ENCODE measurements at places on chromosomes 6 and 20.

GRCh38 chr20:39939241-39939865 lies 749.7 kb downstream of the MAFB start:
- no peak for DNase-seq

DNA sequence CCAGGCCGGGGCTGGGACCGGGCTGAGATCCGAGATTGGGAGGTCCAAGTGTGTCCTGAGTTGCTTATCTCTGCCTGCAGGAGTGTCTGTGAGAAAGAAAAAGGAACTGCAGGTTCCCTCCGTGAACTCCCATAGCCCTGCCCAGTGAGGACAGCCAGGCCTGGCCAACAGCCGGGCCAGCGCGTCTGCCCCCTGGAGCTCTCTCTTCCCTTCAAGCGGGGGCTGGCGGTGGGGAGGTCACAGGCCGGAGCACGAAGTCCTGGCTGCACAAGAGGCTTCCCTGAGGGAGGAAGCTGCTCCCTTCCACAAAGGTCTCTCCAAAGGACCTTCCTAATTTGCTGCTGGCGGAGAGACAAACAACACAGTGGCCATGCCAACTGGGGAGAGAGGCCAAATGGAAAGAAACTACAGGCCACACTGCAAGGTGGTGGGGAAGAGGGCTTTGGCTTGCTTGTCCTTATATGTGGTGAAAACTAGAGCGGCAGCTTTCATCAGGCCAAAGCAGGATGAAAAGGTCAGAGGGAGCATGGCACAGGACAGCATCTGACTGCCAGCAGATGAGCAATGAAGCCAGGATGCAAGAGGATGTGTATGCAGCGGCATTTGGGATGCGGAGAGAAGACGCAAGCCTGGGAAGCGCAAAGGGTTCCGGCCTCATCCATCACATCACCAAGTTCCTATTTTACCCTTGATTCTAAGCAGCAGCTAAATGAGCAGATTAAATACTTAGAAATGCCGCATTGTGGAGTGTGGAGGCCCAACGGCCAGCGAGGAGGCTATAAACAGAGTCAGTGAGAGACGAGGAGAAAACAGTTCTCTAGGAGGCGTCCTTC lies 260.0 kb downstream of the ERMARD start:
- DNase-seq, result no peak

DNA sequence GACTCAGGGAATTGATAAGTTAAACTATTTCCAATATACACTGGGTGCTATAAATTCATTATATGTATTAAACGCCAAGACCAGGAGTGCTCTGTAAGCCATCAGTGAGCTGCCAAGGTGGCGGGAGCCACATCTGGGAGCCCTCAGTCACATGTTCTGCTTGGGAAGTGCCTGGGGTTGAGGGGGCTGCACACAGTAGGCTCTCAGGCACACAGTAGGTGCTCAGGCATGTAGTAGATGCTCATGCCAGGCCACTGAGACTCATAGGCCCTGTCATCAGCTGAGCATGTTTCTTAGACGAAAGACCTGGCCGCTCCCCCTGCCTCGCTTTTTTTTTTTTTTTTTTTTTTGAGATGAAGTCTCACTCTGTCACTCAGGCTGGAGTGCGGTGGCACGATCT lies 83.3 kb upstream of the BHLHE23 start:
- no peak for DNase-seq

DNA sequence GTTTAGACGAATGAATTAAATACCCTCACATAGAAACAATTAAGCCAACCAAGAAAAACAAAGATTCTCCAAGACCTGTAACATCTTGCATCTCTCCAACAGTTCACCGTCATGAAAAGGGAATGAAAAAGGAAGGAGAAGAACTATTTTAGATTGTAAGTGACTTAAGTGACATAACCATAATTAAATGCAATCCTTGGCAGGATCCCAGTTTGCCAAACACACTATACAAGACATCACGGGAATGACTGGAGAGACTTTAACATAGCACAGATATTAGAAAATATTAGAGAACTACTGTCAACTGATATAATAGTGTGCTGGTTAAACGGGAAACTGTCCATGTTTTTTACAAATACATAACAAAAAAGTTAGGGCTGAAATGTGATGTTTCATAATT lies 22.2 kb downstream of the EPB41L2 start:
- no peak for DNase-seq

DNA sequence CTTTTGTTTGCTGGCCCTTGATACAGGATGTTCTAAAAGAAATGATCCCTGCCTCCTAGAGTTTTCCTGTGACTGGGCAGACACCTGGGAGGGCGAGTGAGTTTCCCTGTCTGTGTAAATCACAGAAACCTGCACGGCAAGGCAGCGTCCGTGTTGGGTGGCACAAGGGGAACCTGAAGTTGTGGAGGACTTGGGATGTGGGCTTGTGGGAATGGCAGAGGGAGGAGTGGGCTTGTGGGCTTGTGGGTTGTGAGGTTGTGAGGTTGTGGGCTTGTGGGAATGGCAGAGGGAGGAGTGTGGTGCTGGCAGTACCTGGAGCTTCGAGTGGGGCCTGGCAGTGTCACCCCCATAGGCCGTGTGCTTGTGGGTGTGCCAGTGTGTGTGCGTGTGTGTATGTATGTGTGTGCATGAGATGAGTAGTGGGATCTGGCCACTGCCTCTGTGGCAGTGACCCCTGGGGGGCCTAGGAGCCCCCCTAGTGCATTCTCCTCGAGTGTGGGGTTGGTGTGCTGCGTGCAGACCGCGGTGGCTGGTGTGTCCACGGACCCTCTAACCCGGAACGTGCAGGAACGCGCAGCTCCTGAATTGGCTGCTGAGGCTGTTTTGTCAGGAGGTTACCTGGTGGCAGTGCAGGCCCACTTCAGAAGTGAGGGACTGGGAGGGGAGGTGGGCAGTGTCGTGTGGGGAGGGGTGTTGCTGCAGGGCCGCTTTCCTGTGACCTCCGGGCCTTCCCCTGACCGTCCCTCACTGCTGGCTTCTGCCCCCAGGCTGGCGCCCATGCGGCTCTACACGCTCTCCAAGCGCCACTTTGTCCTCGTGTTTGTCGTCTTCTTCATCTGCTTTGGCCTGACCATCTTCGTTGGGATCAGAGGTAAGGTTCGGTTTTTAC lies 13.0 kb downstream of the TMEM181 start:
- DNase-seq, result no peak

GRCh38 chr20:54385746-54386145 lies 89.6 kb upstream of the DOK5 start:
- DNase-seq, result no peak

- DNase-seq, result no peak
Measured at GRCh38 chr6:5590187-5590586, 328.9 kb downstream of the FARS2 start.

- DNase-seq, result no peak
Measured at GRCh38 chr6:168746643-168747042, 305.7 kb downstream of the SMOC2 start.

DNA sequence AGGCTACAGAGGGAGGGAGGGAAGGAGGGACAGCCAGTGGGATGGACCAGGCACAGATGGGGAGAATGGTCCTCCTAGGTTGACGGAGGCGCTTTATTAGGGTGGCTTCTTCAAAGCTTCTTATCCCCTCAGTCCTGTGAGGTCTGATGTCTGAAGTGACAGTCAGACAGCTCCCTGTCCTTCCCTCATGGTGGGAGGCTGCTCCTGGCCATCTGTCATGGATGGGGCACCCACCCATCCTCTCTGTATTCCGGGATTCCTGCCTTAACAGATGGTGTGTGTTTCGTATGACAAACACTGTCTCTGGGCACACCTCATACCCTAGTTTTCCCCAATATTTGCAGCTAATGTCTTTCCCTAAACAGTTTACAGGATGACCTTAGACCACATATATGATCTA lies 7.9 kb downstream of the RIN2 start:
- no peak for DNase-seq

DNA sequence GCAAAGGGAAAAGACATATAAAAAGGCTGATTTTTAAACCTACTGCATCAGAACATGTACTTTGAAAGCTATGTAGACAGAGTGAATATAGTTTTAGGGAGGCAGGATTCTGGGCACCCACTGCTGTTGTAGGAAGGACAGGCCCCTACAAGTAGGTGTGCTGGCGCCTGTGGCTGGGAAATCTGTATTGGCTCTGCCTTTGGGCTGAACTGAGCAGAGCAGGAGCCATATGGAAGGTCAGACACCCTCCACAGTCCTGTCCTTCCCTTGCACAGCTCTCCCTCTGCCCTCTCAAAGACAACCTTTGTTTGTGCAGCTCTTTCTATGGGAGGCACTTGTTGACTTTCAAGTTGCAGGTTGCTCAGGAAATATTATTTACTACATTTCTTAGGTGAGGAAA lies 18.4 kb upstream of the ULBP3 start:
- no peak for DNase-seq

- no peak for DNase-seq
Measured at GRCh38 chr6:68915586-68915985, 280.5 kb downstream of the ADGRB3 start.

DNA sequence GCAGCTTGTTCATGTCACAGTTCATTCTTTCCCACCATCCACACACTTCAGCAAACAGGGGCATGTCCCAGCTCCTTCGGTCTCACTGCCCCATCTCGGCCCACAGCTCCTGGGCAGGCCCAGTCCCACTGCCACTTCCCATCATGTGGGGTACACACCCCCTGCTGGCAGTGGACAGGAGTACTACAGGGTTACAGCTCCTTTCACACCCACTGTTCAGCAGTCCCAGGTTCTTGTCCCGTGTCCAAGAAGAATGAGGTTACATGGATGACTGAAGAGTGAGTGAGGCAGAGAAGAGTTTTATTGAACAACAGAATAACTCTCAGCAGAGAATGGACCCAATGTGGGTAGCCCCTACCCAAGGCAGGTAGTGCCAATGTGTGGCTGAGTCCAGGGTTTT lies 77.8 kb upstream of the SMLR1 start:
- DNase-seq, result no peak

DNA sequence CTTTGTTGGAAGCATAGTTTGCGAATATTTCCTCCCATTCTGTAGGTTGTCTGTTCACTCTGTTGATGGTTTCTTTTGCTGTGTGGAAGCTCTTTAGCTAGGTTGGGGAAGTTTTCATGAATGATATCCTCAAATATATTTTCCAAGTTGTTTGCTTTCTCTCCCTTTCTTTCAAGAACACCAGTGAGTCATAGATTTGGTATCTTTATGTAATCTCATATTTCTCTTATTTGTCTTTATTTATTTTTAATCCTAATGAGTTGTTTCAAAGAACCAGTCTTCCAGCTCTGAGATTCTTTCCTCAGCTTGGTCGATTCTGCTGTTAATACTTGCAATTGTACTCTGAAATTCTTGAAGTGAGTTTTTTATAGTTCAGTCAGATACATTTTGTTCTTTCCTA lies 628.0 kb upstream of the ID4 start:
- DNase-seq, result no peak

- DNase-seq, result no peak
Measured at GRCh38 chr6:123810948-123811347, 7.3 kb downstream of the NKAIN2 start.

GRCh38 chr6:20366082-20366830 lies 35.4 kb upstream of the E2F3 start:
- DNase-seq, result no peak

DNA sequence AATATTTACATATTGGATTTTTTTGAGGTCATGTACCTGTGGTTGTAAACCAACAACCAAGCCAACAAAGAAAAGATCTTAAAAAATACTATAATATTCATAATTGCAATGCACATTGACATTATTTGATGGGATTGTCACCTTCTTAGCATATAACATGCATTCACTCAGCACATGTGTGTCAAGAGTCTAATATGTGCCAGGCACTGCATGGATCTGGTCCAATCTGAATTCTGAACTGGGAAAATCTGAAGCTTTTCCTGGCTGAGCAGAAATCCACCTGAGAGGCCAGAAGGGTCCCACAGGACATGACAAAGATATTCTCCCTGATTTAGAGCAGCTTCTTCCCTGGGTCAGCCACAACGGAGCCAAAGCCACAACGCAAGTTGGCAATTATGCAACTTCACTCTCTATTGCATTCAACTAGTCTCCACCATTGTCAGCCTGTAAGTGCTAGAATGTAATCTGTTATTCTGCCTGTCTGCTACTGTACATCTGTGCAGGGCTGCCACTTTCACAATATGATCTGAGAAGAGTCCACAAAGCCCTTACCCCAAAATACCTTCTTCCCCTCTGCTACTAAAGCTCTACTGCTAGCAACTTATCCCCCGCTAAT lies 17.0 kb upstream of the DDO start:
- DNase-seq, result no peak

DNA sequence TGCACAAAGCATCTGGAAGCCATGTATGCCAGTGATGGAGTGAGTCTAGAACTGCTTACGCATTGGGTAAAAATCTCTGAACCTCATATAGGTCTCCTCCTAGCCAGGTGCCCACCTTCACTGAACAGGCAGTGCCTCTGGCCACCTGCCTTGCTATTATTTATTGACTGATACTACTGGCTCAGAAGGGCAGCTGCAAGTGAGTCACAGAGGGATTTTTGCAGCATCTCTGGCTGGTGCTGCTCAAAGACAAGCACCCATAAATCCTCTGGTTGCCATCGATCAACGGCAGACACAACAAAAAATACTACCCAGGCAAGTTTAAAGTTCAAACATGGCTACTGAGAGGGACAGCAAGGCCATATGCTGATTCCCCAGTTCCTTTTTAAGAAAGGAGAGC lies 279.4 kb downstream of the UBE3D start:
- no peak for DNase-seq

DNA sequence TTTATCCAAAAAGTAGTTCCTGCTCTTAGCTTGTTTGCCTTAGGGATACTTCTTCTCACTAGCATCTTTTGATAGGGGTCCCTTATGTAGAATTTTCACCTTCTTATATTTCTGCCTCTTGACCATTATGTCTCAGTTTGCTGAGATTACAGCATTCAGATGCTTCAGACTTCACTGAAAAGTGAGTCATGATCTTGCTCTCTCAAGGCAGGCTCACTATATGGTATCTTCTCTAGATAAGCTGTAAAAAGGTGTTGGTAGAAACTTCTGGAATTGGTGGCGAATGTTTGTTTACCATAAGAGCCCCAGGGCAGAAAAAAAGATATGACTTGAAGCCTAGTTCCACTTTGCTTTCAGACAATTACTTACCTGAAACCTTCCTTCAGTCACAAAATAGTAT lies 19.7 kb downstream of the GTPBP2 start:
- DNase-seq, result no peak

DNA sequence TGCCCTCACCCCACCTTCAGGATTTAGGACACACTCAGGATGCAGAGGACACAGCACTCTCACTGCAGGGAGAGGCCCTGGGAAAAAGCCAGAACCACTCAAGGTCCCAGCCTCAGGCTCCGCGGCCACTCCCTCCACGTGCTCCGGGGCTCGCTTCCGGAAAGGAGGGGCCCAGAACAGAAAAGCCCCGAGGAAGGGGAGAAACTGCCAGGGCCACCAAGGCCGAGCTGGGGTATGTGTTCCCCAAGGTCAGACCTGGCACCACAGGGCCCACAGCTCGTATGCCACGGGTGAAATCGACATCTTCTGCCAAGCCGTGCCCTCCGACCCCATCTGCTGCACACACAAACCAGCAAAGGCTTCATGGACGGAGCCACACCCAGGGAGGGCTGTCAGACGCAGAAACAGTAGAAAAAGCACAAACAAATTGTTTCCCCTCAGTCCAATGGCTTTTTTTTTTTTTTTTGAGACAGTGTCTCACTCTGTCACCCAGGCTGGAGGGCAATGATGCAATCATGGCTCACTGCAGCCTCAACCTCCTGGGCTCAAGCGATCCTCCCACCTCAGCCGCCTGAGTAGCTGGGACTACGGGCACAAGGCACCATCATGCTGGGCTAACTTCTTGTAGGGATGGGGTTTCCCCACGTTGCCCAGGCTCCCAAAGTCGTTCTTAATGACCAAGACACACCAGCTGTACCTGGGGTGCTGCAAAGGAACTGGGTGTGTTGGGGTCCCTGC lies 33.4 kb downstream of the SLC2A4RG start:
- no peak for DNase-seq
